ENCODE measurements at places on chromosomes 5 and 9.
A peak's percentile ranks its signal among the peaks of the same experiment; 100 is the strongest.

DNA sequence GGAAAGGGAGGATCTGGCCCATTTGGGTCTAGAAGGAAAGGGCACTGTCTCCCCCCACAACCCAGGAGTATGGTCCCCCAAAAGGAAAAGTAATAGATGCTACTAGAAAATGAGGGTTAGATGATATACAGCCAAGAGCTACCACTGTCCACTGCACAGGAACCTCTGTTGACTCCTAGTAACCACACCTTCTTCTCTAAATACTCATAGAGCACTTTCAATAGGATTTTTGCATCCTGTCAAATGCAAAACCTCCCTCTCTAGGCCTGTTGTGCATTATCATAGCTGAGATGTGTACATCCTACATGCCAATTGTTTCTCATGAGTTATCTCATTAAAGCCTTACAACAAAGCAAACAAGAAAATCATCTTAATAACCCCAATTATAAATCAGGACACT is 66.8 kb downstream of the THBS4 start:
- DNase-seq: no peak

DNA sequence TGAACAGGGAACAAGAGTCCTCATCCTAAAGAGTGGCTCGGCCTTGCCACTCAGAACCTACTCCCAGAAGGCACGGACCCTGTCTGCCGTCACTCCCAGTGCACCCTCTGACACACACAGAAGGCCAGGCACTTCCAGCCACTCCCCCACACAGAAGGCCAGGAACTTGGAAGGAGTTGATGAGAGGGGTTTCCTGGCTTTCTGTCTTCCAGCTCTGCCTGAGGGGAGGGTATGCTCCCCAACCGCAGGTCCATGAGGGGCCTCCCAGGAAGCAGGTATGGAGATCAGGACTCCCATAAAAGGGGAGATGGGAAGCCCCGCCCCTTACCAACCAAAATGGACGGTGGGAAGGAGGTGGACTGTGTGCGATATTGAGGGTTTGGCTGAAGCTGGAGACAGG is 247.6 kb upstream of the IRX4 start:
- DNase-seq: no peak

GRCh38 chr5:127577458-127577857 is 60.0 kb downstream of the PRRC1 start:
- DNase-seq: no peak

GRCh38 chr9:6592791-6593190 is 52.7 kb downstream of the GLDC start:
- no peak for DNase-seq

DNA sequence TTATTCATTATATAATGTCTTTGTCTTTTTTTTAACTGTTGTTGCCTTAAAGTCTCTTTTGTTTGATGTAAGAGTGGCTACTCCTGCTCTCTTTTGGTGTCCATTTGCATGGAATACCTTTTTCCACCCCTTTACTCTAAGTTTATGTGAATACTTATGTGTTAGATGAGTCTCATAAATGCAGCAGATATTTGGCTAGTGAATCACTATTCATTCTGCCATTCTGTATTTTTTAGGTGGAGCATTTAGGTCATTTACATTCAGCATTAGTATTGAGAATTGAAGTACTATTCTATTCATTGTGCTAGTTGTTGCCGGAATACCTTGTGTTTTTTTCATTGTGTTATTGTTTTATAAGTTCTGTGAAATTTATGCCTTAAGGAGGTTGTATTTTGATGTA is 317.1 kb downstream of the ANXA1 start:
- no peak for DNase-seq

GRCh38 chr9:68625559-68625958 is 79.5 kb upstream of the PIP5K1B start:
- DNase-seq: no peak

DNA sequence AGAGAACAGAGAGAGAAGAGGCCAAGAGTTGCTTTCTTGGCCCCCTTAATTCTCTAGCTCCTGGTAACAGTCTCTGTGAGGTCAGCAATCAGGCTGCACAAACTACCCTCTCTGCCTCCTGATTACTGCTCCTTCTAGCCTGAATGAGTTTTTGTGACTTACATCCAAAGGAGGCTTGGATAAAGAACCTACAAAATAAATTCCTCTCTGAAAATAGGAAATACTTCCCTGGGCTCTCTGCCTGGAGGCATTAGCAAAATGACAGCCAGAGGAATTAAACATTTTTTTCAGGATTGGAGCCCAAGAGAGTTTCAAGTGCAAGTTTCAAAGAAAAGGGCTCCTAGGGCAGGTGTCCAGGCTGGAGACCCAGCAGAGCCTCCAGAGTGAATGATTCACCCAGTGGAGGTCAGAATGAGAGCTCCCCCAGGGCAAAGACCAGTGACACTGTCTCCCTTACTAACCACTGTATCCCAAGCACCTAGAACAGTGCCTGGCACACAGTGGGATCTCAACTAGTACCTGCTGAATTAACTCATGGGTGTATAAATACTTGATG is 162.5 kb downstream of the SPOCK1 start:
- no peak for DNase-seq

- peak; percentile 29 for DNase-seq
Observed at GRCh38 chr5:27015758-27016157, 22.6 kb downstream of the CDH9 start.

GRCh38 chr5:114702136-114702535 is 340.3 kb downstream of the KCNN2 start:
- DNase-seq: no peak

DNA sequence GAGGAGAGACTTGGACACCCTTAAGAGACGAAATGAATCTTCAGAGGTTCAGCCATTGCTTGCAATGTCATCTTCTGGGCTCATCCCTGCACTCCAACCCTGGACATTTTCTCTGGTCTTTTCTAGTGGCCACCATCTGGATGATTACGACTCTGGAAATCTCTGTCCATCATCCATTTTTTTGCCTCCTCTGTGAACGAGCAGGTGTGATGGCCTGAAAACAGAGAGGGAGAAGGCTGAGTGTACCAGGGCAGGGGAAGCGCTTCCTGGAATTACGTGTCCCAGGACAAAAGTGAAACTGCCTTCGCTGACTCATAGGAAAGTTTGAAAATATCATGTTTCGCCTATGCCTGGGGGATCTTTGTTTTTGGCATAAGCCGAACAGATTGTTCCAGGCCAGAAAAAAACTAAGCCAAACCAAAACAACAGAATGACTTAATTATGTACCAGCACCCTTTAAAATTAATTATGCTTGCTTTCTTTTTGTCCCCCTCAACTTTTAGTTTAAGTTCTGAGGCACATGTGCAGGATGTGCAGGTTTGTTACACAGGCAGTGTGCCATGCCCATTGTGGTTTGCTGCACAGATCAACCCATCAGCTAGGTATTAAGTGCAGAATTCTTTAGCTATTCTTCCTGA is 31.9 kb downstream of the ANKRD33B start:
- DNase-seq: no peak
